Fibroblast of lung (primary cell): ENCODE measurements at places on chromosomes 6 and 20. TPM values are rescaled to one million over a fixed set of nuclear protein-coding genes. Genes with fewer than 3 reads are reported as not detected.
A peak's percentile ranks its signal among the peaks of the same experiment; 100 is the strongest.

DNA sequence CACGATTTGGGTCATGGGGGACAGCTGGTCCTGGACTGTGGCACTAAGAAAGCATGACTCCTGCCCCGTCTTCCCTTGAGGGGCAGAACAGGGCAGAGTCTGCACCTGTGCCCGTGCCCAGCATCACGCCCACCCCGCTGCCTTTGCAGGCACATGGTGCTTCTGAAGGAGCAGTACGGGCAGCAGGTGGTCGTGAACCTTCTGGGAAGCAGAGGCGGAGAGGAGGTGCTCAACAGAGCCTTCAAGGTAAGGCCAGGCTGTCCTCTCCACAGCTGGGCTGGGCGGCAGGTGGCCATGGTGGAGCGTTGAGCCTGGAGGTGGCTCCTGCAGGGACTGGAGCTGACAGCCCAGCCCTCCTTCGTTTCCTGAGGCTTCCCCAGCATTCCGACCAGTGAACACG is 77.4 kb downstream of the SYNJ2 start:
- DNase-seq = no peak

- DNase-seq = peak; percentile 15
Observed at GRCh38 chr20:1440024-1440423, 26.6 kb downstream of the NSFL1C start.

DNA sequence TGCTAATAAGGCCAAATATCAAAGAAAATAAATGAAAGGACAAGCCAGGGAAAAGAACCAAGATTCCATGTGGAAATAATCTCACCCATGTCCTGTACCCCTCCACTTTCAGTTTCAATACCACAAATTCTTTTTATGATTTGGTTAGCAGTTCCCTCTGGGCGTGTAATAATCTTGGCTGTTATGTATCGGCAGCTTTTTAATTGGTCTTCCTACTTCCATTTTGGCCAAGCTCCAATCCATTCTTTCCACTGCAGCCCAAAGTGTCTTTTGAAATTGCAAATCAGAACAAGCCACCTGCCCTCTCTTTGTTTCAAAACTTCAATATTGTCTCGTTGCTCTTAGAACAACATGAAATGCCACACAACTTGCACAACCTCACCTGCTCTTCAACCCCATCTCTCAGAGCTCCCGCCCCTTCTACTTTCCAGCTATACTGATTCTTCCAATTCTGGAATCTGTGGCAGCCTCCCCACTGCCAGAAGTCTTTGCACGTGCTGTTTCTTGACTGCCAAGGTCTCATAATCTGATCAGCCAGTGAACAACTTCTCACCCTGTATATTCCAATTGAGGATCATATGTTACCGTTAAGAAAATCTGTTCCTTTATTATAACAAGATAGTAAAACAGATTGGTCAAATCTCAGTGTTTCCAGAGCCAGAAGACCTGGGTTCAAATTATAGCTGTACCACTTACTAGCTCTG is 354.5 kb downstream of the CBLN4 start:
- no peak for DNase-seq

DNA sequence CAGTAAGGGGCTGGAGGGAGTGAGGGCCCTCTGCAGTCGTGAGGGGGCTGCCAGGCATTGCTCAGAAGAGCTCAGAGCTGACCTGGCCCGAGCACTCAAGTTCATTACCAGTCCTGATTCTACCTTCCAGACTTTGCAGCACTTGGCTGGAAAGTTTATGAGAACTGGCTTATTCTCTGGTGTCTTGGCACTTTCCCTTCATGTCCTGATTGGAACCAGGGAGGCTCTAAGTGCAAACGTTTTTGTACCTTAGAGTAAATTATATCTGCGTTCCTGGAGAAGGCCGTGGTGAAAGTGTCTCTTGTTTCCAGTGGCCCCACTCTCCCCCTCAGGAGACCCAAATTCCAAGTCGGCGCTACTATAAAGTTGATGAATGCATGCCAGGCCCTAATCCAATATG is 402.3 kb downstream of the CDC5L start:
- no peak for DNase-seq

- peak; percentile 48 for DNase-seq
Observed at GRCh38 chr20:35326021-35326739, 34.0 kb upstream of the FAM83C start.

DNA sequence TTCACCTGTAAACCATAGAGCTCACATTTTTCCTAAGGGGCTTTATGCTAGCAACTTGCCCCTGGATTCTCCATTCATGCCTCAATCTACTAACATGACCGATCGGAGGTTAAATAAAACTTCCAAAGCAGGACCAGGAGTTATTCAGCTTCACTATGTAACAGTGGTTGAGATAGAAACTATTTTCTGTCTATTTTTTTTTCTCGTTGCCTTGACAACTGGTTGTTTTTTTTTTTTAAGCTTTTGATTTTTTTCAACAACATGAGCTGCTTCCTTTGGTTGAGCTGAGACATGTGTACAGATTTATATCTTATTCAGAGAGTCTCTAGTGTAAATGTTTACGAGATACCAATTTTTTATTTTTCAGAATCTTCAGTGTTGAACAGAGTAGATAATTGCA is 85.7 kb downstream of the SHLD1 start:
- peak; percentile 67 for DNase-seq

BNIP5 gene
- polyA plus RNA-seq = not detected in 2 replicates

TMEM244 gene
- not detected in 2 replicates for polyA plus RNA-seq
